AG09309 (cell line): ENCODE measurements at places on chromosomes 1 and 21.
A peak's percentile ranks its signal among the peaks of the same experiment; 100 is the strongest.

- DNase-seq: no peak
Measured at GRCh38 chr21:20875742-20876141, 122.5 kb upstream of the NCAM2 start.

- DNase-seq: no peak
Measured at GRCh38 chr1:181490740-181491712, 7.7 kb downstream of the CACNA1E start.

DNA sequence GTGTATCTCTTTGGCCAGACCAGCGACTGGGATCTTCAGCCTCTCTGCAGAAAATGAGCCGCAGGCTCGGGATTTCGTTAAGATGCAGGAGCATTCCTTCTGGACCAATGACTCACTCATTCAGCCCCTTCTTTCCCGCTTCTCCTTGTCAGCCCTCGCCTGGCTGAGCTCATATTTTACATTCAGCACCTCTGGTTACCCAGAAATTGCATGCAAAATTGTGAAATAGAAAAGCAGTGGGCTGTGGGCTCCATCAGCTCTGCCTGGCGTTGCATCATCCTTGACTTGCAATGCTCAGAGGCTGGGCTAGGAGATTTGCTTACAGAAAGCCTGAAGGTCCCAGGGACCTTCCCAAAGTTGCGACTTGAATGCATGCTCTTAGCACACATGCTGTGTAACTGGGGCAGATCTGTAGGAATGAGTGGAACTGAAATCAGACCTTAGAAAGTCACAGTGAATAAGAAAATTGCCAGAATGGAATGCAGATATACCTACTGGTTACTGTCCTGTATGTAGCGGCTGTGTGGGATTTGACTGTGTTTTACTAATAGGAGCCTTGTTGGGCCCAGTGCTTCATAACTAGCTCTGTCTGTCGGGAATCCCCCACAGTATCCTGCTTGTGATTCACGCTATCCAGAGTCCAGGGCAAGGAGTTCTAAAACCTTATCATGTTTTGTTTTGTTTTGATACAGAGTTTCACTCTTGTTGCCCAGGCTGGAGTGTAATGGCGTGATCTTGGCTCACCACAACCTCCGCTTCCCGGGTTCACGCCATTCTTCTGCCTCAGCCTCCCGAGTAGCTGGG is 444.8 kb downstream of the KIF26B start:
- DNase-seq: peak; percentile 96

DNA sequence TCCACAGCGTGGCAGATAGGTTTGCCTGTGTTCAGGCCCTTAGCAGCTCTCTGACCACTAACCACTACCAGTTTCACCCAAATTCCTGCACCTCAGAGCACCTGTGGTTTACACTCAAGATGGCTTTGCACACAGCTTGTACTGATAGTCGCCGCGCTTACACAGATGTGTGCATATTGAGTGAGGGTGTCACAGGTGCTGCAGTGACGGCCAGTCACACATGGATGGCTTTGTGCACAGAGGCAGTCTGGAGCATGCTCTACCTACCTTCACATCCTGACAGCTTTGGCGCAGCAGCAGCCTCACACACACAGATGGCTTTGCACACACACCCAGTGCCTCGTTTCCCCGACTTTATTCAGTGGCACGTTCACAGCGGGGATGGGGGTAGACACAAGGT is 7.5 kb downstream of the DMAP1 start:
- DNase-seq: no peak

DNA sequence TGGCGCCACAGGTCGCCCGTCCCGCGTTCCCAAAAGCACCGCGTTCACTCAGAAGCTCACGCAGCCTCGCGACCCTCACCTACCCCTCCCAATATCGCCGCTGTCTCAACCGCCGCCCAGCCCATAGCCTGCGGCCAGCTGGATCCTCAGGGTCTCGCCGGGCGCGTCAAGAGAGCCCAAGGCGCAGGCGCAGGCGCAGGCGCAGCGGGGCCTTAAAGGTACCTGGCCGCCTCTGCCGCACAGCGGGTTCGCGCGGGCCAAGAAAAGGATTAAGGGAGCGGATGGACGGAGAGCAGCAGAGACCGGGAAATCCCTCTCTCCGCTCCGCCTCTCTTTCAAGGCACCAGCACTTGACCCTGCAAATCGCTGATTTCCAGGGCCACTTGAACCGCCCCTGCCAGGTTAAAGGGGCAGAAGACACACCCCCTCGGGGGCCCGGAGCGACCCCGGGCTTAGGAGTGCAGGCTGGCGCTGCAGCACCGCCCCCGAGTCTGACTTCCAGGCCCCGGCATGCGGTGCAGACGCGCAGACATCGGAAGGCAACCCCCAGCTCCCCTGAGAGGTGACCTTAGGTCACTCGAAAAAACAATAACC is at the start of gene NBPF20:
NBPF20 (minus strand) TSS at position 168 of the 594 bp plus-strand sequence. CDS start 20,331 bp downstream, outside the sequence.
- DNase-seq: no peak

DNA sequence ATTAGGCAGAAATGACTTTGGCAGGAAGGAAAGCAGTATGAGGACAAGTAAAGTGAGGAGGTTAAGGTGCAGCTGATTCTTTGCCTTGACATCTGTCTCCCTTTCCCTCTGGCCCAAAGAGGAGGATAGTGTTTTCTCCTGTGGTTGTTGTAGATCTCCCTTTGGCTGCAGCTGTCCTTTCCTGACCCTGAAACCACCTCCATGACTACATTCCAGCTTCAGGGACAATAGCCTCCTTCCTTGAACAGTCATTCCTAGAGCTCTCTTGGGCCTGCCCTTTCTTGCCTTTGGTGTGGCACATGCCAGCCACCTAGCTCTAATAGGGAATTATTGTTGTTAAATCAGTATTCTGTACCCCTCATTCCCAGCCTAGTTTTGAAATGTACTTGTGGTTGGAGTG is 6.2 kb downstream of the ZMYM1 start:
- DNase-seq: no peak

DNA sequence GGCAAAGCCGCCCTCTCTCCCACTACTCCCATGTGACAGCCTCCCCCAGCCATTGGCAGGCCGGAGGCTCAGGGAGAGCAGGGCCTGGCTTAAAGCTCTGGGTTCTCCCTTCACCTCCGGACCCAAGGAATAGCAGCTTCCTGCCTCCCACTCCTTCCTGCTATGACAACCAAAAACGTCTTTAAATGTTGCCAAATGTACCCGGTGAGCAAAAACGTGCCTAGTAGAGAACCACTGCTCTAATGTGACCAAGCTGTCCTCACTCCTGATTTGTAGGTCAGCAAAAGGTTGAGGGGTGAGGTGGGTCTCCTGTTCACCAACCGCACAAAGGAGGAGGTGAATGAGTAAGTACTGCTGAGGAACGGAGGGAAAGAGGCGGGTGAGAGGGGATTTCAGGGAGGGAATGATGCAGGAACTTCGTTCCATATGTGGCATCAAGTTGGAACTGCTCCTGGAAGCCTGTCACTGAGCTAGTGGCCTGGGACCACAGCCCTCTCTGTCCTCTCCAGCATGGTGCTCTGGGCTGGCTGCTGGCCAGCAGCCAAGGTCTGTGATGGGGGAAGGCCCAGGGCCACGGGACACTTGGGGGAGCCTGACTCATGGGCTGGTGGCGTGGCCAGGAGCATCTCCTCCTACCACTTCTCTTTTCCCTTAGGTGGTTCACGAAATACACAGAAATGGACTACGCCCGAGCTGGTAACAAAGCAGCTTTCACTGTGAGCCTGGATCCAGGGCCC is 5.7 kb downstream of the MRTO4 start:
- no peak for DNase-seq

DNA sequence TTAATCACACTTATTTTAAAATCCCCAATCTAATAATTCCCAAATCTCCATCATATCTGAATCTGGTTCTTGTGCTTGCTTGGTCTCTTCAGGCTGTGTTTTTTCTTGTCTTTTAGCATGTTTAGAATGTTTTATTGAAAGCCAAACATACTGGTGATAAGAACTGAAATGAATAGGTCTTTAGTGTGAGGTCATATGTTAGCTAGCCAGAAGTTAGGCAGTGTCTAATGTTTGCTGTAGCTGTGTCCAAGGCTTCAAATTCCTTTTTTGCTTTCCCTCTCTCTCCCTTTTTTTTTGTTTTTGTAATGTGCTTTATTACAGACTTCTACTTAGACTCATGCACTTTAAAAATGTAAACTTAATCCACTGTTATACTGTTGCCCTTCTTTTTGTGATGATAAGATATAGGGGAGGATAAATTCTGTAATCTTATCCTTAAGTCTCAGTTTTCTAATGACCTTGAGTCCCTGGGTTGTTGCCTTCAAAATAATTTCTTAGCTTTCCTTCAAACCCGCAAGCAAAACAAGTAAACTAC is 725.1 kb downstream of the BRINP3 start:
- no peak for DNase-seq

DNA sequence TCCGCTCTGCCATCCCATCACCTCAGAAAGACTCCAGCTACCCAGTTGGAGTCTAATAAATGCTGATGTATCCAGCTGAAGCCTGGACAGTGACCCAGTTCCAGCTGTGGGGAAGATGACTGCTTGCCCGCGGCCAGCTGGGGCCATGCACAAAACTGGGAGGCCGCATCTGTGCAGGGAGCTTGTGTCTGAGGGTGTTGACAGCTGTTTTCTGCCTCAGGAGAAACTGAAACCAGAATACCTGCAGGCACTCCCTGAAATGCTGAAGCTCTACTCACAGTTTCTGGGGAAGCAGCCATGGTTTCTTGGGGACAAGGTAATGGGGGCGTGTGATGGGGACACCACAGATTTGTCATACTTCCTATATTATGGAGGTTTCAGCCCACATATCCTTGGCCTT is 3.2 kb downstream of the GSTM2 start:
- DNase-seq: no peak

GRCh38 chr21:42655796-42656770 is 2.7 kb downstream of the PDE9A start:
- no peak for DNase-seq

GRCh38 chr1:85202092-85202863 is 1.5 kb upstream of the SYDE2 start:
- no peak for DNase-seq

- no peak for DNase-seq
Measured at GRCh38 chr1:206727981-206728696, 42.4 kb upstream of the IL19 start.

DNA sequence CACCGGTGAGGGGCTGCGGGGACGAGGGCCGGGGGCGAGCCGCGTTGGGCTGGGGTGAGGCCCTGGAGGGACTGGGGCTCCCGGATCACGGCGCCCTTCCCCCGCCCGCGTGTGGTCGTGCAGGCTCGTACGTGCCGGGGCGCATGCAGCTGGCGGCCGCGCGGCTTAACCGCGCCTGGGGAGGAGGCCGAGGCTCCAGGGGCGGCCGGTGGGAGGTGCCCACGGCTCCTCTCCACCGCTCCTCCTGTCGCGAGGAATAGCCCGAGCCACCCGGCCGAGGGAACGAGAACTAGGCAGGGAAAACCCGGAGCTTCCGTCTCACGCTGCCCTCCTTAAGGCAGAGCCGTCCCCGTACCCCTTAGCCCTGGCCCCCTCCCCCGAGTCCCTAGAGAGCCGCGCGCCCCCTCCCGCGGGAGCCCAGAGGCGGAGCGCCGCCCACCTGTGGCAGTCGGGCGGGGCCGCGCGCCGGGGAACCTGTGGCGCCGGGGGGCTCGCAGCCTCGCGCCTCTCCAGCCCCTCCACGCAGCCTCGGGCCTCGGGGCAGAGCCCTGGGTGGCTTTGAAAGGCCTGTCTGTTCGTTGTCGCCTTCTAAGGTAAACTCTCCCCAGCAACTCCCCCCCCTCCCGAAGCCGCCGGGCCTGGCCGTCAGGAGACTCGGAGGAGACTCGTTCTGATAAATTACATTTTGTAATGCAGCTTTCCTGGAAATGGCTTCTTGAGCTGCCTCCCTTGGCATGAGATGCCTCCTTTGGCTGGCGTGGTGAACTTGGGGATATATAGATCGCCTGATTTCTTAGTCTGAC is 746 bp downstream of the AK4 start:
- no peak for DNase-seq

- DNase-seq: no peak
Measured at GRCh38 chr1:28173980-28174297, 2.6 kb downstream of the PTAFR start.

DNA sequence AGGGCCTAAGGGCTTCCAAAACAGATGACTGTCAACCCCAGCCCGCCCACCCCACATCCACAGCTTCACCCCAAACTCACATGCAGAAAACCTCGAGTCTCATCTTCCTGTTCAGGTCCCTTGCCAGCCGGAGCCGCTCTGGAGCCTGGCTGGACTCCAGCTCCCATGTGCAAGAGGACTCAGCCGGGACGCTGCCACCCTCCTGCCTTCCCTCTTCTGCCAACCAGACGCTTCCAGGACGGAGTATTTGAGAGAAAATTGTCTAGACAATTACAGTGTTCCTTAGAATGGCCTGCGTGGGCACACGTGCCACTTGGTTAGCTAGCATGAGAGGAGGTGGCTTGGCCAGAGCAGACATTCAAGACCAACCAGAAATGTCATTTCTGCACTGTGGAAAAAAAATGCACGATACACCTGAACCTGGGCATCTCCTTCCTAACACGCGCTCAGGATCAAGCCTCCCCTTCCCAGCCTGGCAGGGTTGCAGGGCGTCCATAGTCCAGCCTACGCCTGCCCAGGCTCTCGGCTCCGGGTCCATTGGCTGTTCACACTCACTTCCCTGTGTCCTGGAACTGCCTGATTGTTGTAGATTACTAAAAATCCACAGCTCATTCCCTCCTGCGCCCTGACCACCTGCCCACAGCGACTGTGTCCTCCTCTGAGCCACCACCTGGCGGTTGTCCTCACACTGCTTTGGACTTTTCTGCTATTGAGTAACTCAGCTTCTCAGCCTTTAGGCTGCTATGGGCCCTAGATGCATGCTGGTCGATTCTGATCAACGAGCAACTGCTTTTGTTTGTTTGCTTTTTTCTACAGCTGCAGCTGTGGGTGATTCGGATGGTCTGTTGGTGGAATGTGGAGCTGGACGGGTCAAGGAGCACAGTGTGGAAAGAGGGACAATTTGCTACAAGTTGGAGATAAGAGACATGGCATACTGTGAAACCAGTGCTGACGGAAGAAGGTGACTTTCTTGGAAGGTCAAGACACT is at the start of gene CLDN14:
CLDN14 (minus strand) TSS at position 708 of the 988 bp plus-strand sequence. CDS start 18,427 bp downstream, outside the sequence.
- no peak for DNase-seq

GRCh38 chr1:20381045-20381641 is 90.5 kb downstream of the VWA5B1 start:
- DNase-seq: no peak

DNA sequence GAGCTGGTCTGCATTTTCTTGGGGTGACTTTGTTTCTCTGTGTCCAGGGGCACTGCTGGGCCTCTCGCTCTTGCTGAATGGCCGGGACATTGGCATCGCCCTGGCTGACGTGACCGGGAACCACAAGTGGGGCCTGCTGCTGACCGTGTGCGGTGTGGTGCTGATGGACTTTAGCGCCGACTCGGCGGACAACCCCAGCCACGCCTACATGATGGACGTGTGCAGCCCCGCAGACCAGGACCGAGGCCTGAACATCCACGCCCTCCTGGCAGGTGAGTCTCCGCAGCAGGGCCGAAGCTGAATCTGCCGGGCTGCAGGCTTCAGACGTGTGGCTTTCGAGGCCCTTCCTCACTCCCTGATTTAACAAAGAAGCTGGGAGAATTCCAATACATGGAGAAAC is 7.9 kb downstream of the SLC45A1 start:
- no peak for DNase-seq

DNA sequence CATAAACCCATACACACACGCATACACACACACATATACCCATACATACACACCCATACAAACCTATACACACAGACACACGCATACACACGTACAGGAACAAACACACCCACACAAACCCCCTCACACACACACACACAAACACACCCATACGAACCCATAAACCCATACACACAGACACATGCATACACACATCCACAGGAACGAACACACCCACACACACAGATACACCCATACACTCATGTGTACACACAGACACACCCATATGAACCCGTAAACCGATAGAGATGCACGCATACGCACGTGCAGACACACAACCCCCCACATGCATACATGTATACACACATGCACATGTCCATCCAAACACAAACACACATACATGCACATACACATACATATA is 9.5 kb downstream of the WNT9A start:
- DNase-seq: no peak

- no peak for DNase-seq
Measured at GRCh38 chr1:172162236-172162635, 258.2 kb upstream of the C1orf105 start.
